T-helper 17 cell (primary cell): ENCODE measurements at places on chromosomes 16 and 17.

DNA sequence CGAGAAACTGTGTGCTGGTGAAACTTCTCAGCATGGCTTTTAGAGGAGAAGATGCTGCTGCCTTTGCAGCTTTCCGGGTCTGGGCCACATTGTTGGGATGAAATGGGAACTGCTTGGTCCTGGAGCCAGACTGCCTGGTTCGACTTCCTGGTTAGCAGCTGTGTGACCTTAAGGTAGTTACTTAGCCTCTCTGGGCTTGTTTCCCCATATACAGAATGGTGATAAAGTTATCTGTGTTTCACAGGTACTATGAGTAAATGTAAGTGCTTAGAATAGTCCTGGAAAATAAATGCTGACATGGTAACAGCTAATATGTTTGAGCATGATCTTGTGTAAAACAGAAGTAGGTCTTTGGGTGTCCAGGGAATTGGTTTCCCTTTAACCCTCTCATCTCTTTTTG lies 26.3 kb downstream of the AKAP1 start:
- no peak for DNase-seq

GRCh38 chr16:87834668-87835473 lies 34.4 kb downstream of the SLC7A5 start:
- no peak for DNase-seq

DNA sequence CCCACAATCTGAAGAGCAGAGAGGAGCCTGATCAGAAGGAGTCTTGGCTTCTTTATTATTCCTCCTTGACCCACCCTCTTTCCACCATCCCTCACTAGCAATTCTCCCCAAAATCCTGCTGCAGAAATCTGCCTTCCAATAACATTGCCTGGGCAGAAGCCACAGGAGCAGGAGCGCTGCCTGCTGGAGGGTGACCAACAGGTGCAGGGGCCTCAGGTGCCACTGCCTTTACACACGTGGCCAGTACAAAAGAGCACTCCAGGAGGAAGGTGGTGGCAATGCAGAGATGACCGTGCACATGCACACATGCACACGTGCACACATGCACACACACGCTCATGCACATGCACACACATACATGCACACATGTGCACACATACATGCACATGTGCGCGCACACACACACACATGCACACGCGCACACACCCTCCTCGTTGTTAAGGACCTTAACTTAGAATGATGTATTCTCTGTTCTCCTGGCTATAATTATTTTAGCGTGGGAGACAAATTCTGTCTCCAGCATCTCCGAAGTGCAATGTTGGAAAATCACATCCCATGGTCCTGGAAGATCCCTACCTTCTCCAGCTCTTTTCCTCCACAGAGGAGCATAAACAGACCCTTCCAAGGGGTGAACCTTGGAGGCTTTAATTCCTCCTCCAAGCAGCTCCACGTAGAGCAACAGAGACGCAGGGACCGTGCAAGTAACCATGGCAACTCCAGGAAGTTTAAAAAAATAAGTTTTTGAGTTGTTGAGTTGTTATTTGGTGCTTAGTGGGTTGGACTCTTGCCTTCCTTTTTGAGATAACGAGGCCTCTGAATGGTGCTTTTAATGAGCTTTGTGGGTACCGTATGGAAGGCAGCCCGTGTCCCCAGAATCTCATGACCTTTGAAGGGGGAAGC lies 12.6 kb downstream of the RBFOX3 start:
- DNase-seq, result no peak

DNA sequence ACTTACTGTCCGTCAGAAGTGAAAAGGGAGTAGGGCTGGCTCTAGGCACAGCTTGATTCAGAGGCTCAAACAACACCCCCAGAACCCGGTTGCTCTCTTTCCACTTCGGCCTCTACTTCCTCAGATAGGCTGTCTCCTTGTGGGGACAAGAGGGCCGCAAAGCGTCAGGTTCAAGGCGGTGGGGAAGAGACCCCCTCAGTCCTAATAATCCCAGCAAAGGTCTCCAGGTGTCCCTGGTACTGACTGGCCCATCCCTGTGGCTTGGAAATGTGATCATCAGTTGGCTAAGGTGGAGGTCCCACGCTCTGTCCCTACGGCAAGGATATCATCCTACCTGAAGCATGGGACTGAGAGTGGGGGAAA lies 26.0 kb downstream of the NGFR start:
- no peak for DNase-seq

DNA sequence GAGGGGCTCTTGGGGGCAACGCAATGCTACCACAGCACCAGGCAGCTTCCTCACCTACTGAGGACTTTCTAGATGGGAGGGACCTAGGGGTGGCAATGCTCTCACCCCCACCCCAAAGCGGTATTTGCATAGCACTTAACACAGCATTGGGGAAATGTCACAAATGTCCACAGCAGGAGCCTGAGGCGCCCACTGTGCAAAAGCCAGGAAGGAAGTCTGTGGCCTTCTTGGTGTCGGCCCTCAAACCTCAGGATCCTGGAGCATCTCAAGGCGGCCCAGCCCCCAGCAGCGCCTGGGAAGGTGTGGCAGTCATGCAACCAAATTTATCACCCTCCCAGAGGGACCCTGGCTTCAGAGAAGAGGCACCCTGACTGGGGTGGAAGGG lies 45.3 kb downstream of the WNT3 start:
- no peak for DNase-seq

DNA sequence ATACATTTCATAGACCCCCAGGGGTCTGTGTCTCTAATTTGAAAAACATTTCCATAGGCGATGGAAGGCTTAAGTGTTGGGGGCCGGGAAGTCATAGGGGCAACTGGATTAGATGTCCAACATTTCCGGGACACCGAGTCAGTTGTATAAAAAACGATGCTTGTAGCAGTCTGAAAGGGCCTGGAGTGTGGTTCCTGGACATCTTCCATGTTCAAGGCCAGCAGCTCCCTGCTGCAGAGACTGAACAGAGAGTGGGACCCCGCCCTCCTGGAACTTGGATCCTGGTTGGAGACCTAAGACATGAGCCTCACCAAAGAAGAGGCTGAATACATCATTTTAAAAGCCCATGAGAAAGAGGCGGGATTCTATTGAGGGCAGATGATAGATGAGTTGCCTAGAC lies 82.0 kb upstream of the ZNF423 start:
- DNase-seq, result no peak

DNA sequence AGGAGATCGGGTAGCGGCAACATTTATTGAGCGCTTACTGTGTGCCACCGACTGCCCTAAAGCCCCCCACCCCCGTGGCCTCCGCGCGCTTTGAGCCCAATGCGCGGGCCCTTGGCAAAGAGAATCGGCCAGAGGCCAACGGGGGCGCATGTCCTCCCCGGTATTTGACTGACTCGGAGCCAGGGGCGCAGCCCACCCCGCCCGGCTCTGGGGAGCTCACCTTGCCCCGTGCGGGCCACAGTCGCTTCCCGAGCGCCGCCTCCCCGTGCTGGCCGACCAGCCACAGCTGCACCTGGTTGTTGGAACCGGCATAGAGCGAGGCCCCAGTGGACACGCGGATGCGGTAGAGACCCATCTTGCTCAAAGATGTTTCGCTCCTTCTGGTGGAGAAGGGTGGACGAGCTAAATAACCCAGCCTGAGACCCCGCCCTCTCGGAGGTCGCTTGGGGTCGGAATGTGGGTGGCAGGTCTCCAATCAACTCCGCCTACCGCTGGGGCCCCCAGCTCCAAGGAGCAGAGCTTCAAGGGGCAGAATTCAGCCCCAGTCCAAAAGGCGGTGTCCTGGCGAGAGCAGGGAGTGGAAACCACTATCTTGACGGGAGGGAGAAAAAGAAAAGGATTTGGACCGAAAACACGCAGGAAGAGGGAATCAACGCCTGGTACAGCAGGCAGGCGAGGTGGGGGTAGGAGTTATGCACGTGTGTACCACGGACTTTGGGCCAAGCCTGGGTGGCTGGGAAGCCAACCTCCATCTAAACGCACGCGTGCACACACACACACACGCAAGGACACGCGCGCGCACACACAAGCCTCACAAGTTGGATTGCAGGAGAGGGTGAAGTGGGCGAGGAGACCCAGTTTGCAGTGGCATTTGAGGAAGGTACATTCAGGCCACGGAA lies at the start of gene ALOX15:
TSS of gene ALOX15 (minus strand) at position 382 of the 899 bp plus-strand sequence. CDS start at position 355, 27 bp downstream.
- DNase-seq, result no peak

DNA sequence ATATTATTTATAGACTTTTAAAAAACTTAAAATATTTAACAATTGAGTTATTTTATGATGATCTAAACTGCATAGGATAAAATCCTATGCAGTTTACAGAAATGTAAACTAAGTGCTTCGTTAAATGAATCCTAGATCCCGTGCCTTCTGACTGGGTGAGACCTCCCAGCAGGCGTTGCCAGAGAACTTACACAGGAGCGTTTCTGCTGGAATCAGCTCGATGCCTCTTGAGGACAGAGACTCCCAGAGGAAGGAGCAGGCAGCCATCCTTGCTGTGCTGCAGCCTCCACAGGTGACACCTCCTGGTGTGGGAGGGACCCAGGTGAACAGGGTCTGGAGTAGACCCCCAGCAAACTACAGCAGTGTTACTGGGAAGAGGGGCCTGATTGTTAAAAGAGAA lies 160.4 kb downstream of the WWOX start:
- no peak for DNase-seq

- DNase-seq, result peak; percentile 36
Measured at GRCh38 chr16:53098526-53099317, 43.9 kb downstream of the CHD9 start.

DNA sequence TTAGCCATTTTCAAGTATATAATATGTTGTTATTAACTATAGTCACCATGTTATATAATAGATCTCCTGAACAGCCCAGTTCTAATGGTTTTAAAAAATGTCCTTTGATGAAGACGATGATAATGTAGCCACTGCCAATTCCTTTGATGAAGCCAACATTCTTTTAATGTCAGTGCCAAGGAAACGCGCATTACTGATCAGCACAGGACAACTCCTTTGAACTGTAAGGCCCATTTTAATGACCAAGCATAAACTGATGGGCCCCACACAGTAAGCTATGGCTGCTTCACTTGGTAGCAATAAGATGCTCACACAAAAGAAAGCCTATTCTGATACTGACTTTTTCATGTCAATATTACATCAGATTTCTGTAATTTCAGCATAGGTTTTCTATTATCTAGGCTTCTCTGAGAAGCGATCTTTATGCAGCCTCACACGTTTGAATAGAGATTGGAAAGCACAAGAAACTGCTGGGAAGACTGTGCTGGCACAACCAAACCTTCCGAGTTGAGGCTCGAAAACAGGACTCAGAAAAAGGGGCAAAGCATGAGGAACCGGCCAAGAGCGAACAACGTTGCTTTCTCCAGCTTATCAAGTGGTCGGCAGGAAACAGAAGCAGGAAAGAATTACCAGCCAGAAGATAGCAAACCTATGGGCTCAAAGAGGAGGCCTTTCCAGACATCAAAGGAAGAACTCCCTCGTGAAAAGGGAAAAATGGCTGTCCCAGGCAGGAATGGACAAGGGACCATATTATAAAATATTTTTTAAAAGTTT lies 19.4 kb downstream of the ERN1 start:
- DNase-seq, result no peak

DNA sequence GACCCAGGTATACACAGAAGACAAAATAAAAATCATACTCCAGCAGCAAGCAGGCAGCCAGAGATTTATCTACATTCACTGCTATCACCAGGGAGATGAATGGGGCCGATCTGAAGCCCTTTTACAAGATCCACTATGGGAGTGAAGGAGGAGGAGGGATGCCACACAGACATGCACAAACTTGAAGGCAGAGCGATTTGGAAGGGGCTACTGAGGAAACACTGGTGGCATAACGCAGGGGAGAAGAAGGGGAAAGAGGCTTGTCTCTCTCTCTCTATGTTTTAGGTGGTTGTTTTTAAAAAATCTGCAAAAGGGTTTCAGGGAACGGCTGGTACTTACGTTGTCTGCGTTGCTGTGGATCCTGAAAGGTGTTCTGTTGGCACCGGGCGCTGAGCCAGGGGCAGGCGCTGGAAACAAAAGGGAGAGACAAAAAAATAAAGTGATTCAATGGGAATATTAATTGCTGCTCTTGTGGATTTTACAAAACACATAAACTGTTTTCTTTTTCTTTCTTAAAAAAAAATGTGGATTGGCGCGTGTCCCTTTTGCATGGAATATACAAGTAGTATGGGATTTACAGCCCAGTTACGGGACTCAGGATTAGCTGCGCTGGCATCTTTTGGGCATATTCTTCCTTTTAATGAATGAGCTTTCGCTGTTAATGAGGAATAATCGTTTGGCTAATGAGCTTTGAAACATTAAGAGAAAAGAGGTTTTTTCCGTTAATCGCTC lies 255.3 kb upstream of the PMFBP1 start:
- DNase-seq, result no peak

DNA sequence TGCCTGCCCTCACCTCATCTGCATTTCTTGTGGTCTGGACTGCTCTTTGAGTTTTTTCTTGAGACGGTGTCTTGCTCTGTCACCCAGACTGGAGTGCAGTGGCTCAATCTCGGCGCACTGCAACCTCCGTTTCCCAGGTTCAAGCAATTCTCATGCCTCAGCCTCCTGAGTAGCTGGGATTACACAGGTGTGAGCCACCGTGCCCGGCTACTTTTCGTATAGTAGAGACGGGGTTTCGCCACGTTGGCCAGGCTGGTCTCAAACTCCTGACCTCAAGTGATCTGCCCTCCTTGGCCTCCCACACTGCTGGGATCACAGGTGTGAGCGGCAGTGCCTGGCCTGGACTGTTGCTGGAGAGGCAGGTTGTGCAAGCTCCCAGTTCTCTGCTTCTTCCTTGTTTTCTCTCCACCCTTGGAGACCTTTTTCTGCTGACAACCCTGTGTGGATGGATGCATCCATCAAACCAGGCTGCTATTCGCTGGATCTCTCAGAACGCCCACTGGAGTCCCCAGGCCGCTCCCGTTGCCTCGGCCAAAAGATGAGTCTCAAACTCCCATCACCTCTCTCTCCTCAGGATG lies 22.7 kb upstream of the DBNDD1 start:
- DNase-seq, result no peak

DNA sequence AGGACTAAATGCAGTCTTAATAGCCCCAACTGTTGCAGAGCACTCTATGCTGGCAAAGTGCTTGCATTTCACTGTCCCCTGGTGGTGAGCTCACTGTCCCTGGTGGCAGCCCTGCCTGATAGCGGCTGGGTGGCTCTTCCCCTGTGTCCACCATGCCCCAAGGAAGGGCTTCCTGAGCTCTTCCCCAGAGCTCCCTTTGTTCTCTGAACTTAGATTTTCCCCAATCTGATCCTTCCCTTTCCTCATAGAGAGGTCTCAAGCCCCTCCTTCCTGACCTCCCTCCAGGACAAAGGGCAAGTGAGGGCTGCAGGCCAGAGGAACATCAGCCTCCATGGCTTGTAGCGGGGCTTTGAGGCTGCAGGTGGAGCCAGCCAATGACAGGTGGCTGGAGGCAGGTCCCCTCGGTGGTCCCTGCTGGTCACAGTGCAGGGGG lies 17.0 kb downstream of the BEAN1 start:
- no peak for DNase-seq
